ENCODE measurements at places on chromosomes 4 and X.

DNA sequence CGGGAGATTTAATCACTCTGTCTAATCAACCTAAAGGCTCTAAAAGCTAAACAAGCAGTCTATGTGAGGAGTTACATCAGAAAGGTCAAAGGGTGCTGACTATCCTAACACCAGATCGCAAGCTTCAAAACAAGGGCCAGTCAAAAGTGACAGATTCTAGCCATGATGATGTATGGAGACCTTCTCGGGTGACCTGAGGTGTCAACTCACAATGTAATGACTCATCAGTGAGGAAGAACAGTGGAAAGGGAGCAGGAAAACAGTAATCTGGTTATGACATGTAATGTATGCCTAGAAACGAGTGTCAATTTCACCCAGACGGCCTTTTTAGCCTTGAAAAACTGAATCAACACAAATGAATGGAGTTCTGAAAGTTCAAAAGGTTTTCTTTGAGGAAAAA, 375.3 kb downstream of the IDS start:
- DNase-seq: no peak

DNA sequence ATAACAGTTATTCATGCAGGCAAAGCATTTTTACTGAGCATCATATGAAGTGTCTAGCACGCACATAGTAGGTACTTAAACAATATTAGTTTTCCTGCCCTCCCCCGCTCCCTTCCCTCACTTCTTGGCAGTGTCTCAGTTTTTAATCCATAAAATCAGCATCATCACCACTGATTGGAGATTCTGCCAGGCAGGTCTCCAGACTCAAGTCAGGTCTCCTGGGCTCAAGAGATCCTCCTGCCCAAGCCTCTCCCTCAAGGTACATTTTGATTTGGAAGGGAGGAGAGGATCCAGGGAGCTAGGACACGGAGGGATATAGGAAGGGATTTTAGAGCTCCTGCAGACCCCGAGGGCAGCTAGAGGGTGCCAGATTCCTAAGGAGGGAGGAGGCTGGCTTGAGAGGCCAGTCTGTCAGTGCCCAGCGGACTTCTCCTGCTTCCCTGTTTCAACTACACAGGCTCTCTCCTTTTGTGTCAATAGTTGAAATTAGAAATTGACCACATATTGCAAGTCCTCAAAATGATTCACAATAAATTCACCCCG, 4.4 kb upstream of the FAT1 start:
- DNase-seq: no peak

GRCh38 chr4:153248641-153249198, 44.5 kb downstream of the TRIM2 start:
- no peak for DNase-seq

DNA sequence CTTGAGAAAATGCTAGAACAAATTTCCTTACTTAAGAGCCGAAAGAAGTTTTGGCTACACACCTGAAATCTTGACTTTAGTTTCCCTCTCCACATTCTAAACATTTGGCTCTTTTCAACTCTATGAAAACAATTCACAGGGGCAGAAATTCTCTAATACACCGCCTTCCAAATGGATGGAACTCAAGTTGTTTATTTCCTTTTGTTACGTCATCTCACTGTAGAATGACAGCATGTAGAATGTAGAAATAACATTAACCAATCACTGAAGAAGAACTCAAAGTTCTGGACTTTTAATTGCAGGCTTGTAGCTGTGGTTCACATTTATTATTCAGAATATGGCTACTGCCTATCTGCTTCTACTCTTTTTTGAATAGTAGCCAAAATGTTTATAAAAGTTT, 1.9 kb downstream of the DMP1 start:
- no peak for DNase-seq

- no peak for DNase-seq
Measured at GRCh38 chr4:37903901-37904300, 13.0 kb downstream of the TBC1D1 start.

DNA sequence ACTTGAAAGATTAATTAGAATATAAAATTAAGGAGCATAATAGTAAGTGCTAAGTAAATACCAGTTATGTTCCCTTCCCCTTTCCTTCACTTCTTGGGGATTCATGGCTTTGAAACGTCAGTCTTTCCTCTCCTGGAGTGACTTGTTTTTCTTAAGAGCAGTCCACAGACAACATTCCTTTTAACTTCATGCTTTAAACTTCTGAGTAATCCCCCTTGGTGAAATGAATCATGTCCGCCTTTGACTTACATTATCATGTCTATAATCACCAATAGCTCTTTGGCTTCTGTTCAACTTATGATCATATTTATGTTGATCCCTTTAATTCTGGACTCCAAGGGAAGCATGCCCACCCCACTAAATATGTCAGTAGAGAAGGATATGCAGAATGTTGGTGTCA, 1012.1 kb upstream of the SLIT2 start:
- no peak for DNase-seq

DNA sequence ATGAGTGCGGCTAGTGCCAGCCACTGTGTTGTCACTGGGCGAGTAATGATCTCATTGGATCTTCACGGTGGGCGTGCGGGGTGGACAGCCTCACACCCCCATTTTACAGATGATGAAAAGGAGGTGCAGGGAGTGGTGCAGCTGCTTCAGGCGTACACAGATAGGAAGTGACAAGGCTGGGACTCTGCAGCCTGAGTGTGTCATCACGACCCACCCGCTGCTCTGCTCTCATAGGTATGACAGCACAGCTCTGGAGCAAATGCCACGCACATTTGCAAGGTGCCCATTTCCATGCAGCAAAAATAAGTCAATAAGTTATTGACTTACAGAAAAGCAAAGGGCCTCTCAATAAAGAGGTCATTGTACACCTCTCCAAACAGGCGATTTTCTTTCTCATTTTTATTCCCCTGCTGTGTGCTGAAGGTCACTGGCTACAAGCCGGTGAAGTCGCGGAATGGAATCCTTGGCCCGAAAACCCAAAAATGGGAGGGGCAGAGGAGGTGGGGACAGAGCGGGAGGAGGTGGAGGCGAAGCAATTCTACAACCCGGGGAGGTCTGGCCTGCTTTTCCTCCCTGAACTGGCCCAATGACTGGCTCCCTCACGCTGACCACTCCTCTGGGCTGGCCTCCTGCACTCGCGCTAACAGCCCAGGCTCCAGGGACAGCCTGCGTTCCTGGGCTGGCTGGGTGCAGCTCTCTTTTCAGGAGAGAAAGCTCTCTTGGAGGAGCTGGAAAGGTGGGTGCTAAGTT, at the start of gene SOD3:
SOD3 (plus strand) TSS at position 658 of the 750 bp plus-strand sequence. CDS start 3,949 bp downstream, outside the sequence.
- DNase-seq: no peak

- DNase-seq: no peak
Measured at GRCh38 chr4:74531963-74532794, 87.2 kb downstream of the AREG start.
